ENCODE measurements at places on chromosomes 6 and 20. TPM values are rescaled to one million over a fixed set of nuclear protein-coding genes. Genes with fewer than 3 reads are reported as not detected.

Gene TSBP1
- total RNA-seq = not detected

Gene PRR18
- not detected for total RNA-seq

Gene ZBTB22
- 20.2 TPM for total RNA-seq

Gene PPP1R3G
- total RNA-seq = 2.8 TPM
